Fibroblast of the aortic adventitia (primary cell): ENCODE measurements at places on chromosomes 2 and 18. TPM values are rescaled to one million over a fixed set of nuclear protein-coding genes. Genes with fewer than 3 reads are reported as not detected.

DNA sequence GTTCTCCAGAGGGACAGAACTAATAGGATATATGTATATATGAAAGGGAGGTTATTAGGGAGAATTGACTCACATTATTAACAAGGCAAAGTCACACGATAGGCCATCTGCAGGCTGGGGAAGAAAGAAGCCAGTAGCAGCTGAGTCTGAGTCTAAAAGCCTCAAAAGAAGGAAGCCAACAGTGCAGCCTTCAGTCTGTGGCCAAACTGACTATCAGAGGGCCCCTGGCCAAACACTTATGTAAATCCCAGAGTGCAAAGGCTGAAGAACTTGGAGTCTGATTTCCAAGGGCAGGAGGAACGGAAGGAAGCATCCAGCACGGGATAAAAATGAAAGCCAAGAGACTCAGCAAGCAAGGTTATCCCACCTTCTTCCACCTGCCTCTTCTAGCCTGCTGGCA lies 108.0 kb upstream of the LDLRAD4 start:
- peak; percentile 18 for DNase-seq

GRCh38 chr2:148614014-148614321 lies 30.6 kb upstream of the EPC2 start:
- no peak for DNase-seq

DNA sequence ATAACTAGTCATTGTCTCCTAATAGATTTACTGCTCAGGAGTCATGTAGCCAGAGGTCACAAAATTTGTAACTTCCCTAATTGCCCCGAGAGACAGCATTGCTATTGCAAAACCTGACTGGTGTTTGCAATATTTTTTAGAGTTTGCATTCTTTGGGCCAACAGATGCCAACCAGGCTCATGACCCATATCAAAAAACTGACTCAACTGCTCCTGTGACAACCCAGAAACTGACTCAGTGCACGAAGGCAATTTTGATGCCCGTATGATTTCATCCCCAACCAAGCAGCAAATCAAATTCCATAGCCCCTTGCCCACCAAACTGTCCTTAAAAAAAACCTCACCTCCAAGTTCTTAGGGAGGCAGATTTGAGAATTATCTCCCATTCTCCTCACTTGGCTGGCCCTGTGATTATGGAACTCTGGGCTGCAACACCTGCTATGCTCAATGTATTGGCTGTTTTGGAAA lies 951.3 kb downstream of the TSN start:
- DNase-seq = no peak

GRCh38 chr2:24247592-24247991 lies 72.7 kb downstream of the FAM228A start:
- DNase-seq = no peak

DNA sequence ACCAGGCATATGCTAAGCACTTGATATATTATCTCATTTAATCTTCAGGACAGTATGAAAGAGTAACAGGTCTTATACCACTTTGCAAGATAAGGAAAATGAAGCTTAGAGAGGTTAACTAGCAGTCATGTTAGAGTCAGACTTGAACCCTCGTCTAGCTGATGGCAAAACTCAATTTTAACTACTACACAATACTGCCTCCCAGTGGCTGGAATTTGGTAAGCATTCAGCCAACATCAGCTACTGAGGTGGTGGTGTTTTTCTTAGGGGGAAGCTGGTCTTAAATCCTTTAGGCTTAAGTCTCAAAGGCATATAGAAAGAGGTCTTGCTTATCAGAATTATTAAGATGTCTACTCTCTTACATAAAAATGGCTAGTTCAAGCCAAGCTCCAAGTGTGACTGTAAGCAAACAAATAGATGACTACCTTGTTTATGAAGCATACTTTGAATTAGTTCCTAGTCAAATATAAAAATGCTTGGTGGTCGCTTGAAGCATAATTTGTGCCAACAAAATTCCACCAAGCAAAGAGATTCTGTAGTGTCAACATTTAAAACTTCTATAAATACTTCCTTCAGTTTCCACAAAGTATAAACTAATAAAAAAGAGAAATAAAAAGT lies 325.4 kb upstream of the FIGN start:
- DNase-seq = peak; percentile 61

DNA sequence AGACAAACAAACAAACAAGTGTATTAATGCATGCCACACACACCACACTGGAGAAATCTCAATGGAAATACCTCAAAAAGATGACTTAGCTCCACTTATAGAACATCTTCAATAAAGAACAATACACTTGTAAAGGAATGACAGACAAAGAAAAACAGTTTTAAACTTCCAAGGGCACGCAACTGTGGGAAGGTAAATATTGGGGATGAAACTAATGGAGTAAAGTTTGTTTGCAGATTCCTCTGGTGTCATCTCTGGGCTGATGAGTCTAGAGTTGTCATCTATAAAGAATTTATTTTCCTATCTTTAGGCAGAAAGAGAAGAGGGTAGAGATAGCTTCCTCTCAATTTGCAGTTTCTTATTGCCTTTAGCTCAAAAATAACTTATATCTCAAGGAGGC lies 144.0 kb upstream of the ZC3H15 start:
- no peak for DNase-seq

GRCh38 chr18:38262661-38263060 lies 697.1 kb upstream of the CELF4 start:
- no peak for DNase-seq

- DNase-seq = no peak
Observed at GRCh38 chr2:86223927-86224560, 24.8 kb downstream of the MRPL35 start.

DNA sequence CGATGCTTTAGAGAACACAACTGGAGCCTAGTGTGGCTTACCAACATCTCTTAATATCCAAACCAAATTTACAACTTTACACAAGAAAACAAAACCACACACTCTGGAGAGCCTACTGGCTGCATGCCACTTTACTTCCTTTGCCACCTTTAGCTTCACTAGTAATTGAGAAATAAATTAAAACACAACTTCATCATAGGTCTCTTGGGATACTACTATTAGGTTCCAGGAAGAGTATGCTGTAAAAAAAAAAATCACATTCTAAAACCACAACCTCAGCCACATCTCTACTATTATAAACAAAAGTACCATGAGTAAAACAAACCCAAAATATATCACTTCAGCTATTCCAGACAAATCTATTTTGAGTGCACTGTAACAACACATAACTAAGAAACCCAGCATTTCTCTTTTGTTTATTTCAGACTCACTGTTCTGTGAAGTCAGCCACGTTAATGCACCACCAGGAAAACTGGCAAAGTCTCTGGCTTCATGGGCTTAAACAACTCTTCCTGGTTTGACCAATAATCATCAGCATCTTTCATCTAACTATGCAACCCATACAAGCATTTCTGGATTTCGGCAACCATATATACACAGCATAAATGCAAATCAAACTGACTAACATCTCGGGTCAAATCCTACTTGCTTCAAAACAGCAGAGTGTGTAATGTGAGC lies 59.1 kb downstream of the REV1 start:
- peak; percentile 46 for DNase-seq

GRCh38 chr2:113158884-113159553 lies 14.8 kb upstream of the PSD4 start:
- no peak for DNase-seq

GRCh38 chr2:216404010-216404618 lies 8.2 kb upstream of the SMARCAL1 start:
- DNase-seq = peak; percentile 59

DNA sequence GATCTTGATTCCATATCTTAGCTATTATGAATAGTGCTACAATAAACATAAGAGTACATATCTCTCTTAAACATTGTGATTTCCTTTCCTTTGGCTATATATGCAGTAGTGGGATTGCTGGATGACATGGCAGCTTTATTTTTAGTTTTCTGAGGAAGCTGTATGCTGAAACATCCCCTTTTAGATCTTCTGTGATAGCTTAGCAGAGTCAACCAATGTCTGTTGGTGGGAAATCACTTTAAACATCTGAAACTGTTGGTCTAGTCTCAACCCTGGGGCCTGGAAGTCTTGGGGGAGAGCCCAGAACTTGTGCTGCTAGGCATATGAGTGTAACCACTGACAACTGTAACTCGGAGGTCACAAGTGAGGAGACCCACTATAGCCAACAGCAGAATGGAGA lies 378.6 kb upstream of the SLC14A2 start:
- DNase-seq = no peak

GRCh38 chr2:99891428-99891780 lies 251.0 kb downstream of the AFF3 start:
- DNase-seq = no peak

DNA sequence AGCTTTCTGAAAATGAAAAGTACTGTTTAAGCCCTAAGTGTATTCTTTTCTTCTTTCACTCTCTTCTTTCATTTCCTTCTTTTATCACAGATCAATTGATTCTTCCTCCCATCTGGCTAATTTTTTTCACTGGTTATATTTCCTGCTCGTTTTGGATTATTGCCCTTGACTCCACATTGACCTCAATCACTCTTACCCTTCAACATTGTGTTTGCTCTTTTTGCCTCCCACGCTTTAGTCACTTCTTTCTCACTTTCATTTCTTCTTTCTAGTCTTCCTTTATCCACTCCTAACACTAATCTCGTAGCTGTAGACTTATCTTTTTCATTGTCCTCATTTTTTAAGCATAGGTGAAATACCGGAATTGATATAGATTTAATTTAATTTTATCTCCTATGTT lies 320.3 kb upstream of the VRK2 start:
- no peak for DNase-seq

DNA sequence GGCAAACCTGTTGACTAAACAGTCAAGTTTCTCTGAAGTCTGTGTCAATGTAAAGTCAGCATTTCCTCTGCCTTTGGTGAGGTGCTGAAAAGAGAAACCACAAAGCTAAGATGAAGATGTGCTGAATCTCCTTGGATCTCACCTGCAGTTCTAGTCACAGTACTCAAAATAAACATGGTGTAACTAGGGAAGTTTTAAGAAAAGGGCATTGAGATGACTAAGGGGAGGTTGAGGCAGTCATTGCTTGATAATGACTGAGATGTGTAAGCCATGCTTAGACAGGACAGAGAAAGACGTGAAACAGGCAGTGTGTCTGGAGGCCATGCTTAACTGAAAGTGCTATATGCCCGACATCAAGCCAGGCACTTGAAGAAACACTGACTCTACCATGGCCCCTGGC lies 1010.0 kb upstream of the CELF4 start:
- no peak for DNase-seq

- no peak for DNase-seq
Observed at GRCh38 chr2:61550375-61551209, 12.4 kb upstream of the XPO1 start.

DNA sequence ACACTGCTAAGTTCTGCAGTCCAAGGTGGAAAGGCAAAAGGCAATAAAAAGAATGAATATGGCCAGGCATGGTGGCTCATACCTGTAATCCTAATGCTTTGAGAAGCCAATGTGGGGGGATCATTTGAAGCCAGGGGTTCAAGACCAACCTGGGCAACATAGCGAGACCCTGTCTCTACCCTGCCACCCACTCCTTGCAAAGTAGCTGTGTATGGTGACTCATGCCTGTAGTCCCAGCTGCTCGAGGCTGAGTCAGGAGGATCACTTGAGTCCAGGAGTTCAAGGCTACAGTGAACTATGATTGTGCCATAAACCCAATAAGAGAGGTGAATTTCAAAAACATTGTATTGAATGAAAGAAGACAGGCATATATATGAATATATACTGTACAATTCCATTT lies 2.4 kb downstream of the MYL12B start:
- no peak for DNase-seq

GRCh38 chr2:120879431-120880295 lies 144.0 kb downstream of the GLI2 start:
- DNase-seq = no peak

- peak; percentile 88 for DNase-seq
Observed at GRCh38 chr2:46770622-46771021, 145.0 kb downstream of the MCFD2 start.

- peak; percentile 10 for DNase-seq
Observed at GRCh38 chr2:28155627-28156026, 237.0 kb upstream of the FOSL2 start.

DNA sequence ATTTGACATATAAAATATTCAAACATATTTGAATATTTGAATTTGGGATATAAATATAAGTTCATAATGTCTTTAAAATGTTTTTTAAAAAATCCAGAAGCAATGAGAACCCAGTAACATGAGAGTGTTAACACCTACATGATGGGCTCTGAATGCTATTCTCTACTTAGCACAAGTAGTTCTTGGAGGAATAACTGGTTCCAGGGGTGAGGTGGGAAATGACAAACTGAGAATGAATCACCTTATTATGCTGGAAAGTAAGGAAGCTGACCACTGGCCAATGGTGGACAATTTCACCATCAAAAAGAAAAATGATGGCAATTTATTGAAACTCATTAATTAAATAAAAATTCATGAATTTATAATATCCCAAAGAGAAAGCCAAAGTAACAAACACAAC lies 79.6 kb upstream of the NABP1 start:
- no peak for DNase-seq

- peak; percentile 98 for DNase-seq
Observed at GRCh38 chr2:224221455-224221913, 180.4 kb downstream of the FAM124B start.

- DNase-seq = no peak
Observed at GRCh38 chr2:21078296-21078695, 34.4 kb upstream of the APOB start.

- no peak for DNase-seq
Observed at GRCh38 chr18:7105943-7106342, 11.7 kb downstream of the LAMA1 start.

GRCh38 chr2:171394164-171394740 lies 39.5 kb downstream of the METTL8 start:
- DNase-seq = no peak

- no peak for DNase-seq
Observed at GRCh38 chr2:132904142-132904842, 234.3 kb upstream of the LYPD1 start.

DNA sequence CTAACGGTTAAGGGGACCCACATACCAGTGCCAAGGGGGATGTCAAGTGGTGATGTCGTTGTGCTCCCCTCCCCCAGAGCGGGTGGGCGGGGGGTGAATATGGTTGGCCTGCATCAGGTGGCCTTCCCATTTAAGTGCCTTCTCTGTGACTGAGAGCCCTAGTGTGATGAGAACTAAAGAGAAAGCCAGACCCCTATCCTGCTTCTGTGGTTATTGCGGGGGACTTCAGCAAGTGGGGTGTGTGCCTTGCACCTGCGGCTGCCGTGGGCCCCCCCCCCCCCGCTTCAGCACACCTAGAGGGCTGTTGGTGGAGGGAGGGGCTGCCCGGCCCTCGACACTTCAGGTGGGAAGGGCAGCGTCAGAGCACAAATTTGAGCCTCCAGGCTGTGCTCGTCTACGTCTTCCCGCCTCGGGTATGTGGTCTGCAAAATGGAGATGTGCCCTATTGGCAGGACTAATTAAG lies 6.1 kb downstream of the CTDSP1 start:
- DNase-seq = no peak

- DNase-seq = no peak
Observed at GRCh38 chr2:105885456-105885855, 140.7 kb downstream of the NCK2 start.

The COBLL1 gene
- 18.4 and 25.3 TPM in 2 replicates for total RNA-seq

The MC2R gene
- not detected in 2 replicates for total RNA-seq

The AGXT gene
- total RNA-seq = not detected in 2 replicates

The PARD3B gene
- 15.9 and 23.6 TPM in 2 replicates for total RNA-seq

The REG3G gene
- total RNA-seq = not detected in 2 replicates

The ZEB2 gene
- 104 and 129 TPM in 2 replicates for total RNA-seq

The KCNE4 gene
- 4.1 and 22.2 TPM in 2 replicates for total RNA-seq

The CCNYL1 gene
- total RNA-seq = 24.6 and 59.5 TPM in 2 replicates

The CFAP221 gene
- not detected in 2 replicates for total RNA-seq

The DAW1 gene
- total RNA-seq = 1.3 TPM in 1 of 2 replicates, not detected in the other

The OSBPL6 gene
- total RNA-seq = 1.5 and 5.2 TPM in 2 replicates

The SF3B1 gene
- 243 and 314 TPM in 2 replicates for total RNA-seq

The SCN2A gene
- 16.7 and 18.5 TPM in 2 replicates for total RNA-seq

The TUBB8B gene
- total RNA-seq = not detected in 2 replicates
